ENCODE measurements at places on chromosomes 1 and 21. TPM values are rescaled to one million over a fixed set of nuclear protein-coding genes. Genes with fewer than 3 reads are reported as not detected.

Gene ANKRD45
- polyA plus RNA-seq, result 1.8 TPM

Gene ADORA3
- 4.2 TPM for polyA plus RNA-seq

Gene SH2D5
- 14.3 TPM for polyA plus RNA-seq

DNA sequence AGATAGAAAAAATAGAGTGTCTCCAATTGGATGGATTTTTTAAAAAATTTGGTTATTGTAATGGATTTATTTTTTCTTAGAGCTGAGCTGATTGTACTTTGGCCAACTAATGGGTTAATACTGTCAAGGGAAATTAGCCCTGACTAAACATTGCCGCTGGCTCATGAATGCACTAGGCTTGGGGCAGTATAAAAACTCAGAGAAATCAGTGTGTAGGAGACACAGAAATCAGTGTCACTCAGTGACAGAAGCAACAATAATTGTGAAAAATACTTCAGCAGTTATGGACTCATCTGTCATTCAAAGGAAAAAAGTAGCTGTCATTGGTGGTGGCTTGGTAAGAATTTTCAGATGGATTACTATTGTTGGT lies at the start of gene KMO:
Gene KMO (plus strand): TSS at position 217 of the 370 bp plus-strand sequence. CDS start 67 bp downstream, at position 284.
- DNase-seq, result no peak

DNA sequence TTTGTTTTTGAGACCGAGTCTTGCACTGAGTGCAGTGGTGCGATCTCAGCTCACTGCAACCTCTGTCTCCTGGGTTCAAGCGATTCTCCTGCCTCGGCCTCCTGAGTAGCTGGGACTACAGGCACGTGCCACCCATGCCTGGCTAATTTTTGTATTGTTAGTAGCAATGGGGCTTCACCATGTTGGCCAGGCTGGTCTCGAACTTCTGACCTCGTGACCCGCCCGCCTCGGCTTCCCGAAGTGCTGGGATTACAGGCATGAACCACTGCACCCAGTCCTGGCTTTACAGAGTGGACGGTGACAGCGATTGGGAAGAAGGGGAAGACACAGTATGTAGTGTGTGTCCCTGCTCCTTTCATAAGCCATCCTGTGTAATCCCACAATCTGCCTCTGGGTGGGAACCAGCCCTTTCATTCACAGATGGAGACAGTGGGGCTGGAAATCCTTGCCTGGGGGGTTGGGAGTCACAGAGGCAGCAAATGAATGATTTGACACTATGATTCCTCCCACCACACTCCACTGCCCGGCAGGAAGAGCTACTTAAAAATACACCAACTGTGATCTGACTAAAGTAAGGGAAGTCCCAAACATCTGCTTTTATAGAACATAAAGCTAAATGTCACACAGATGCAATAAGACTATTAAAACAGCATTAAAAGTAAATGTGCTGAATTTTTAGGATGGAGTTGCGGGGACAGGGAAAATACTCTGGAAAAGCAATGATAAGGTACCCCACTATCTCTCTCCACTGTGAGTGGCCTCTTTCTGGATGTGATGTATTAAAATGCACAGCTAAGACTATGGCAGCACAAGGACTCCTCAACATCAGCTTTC lies 4.5 kb downstream of the PARP1 start:
- peak; percentile 61 for DNase-seq

GRCh38 chr1:22284906-22285548 lies 142.1 kb upstream of the WNT4 start:
- no peak for DNase-seq

GRCh38 chr1:67652800-67653199 lies 32.2 kb upstream of the GADD45A start:
- DNase-seq, result no peak

- DNase-seq, result peak; percentile 37
Observed at GRCh38 chr1:12552951-12553921, 64.8 kb downstream of the DHRS3 start.

- DNase-seq, result no peak
Observed at GRCh38 chr1:36760081-36760480, 274.2 kb downstream of the GRIK3 start.

GRCh38 chr21:26422706-26423105 lies 150.4 kb downstream of the CYYR1 start:
- peak; percentile 81 for DNase-seq
